T-cell (primary cell): ENCODE measurements at places on chromosomes 2 and 18. TPM values are rescaled to one million over a fixed set of nuclear protein-coding genes. Genes with fewer than 3 reads are reported as not detected.

TMEM37 gene
- not detected for total RNA-seq

DNA sequence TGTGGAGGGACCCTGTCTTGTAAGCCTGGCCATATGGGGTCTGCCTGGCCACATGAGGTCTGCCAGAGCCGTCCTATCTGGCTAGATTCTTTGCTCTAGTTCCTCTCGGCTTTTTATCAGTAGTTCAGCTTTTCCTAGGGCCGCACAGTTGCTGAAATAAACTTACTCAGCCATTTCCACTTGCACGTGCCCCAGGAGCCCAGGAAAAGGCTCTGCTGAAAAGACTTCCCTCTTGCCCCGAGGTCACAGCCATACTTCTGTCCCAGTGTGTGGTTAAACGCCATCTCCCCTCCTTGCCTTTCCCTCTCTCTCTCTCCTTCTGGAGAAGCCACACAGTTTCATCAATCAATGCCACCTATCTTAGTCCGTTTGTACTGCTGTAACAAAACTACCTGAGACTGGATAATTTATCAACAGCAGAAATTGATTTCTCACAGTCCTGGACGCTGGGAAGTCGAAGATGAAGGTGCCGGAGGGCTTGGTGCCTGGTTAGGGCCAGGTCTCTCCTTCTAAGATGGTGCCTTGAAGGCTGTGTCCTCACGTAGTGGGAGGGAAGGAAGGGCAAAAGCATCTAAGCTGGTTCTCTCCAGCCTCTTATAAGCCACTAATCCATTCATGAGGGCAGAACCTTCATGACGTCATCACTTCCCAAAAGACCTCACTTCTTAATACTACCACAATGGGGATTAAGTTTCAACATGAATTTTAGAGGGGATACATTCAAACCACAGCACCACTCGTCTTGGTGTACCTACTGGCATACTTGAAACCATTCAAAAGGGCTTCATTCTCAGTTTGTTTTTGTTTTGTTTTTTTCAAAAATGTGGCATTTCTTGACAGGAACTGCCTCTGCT is 11.2 kb upstream of the GALM start:
- no peak for DNase-seq

TBR1 gene
- not detected for total RNA-seq

DNA sequence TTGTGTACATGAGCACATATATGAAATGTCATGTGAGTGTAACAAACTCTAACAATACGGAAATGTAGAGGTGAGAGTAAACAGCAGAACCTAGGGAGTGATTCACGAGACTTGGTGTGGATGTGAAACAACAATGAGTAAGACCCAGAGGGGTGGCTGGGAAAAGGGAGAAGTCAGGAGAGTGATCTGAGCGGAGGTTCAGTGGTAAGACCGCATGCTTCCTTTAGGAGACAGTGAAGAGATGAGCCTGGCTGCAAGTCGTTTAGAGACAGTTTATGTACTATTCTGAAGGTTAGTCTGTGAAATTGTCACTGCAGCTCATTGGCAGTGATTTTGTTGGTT is 150.6 kb downstream of the PRPF40A start:
- DNase-seq = no peak

GRCh38 chr2:239024226-239024625 is 176.3 kb downstream of the TWIST2 start:
- no peak for DNase-seq

SCN3A gene
- 0.28 TPM for total RNA-seq
